CMK (cell line): ENCODE measurements at places on chromosomes 13 and 19.

DNA sequence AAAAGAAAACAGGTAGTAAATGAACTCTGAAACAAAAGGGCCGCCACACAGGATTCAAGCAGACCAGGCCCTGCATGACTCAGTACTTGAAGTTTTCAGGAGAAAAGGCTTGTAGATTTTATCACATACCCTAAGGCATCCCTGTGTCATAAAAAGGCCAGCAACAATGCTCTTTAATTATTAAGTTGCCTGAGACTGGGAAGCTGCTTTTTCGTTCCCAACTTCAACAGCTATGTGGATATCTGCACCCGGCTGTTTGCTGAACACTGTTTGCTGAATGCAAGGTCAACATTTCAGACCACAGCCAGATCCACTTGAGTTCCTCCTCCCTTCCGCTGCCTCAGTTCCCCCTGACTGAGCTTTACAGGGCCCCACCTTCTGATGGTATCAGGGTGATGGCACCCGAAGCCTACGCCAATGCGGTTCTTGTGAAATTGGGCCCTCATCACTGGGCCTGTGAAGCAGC lies 6.1 kb upstream of the ECH1 start:
- DNase-seq: no peak

GRCh38 chr19:55157064-55157908 lies at the start of gene TNNI3:
TSS of gene TNNI3 (minus strand) at chr19:55157732. CDS start at chr19:55157589, 143 bp downstream.
- DNase-seq: no peak

DNA sequence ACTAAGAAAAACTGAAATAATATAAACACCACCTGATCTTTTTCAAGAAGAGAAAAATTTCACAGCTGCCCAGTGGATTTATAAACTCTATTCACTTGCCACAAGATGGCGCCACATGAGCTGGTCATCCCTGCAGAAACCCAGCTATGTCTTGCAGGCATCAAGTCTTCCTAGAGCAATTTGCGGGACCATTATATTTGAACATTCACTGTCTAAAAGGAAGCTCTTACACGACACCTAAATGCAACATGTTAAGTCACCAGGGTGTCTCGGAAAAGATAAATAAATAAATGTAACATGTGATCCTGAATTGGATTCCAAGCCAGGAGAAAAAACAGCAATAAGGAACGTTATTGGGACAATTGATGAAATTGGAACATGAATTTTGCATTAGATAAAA lies 20.3 kb upstream of the AKT2 start:
- DNase-seq: peak; percentile 76

GRCh38 chr19:46474211-46474610 lies 2.8 kb upstream of the PNMA8A start:
- DNase-seq: no peak

DNA sequence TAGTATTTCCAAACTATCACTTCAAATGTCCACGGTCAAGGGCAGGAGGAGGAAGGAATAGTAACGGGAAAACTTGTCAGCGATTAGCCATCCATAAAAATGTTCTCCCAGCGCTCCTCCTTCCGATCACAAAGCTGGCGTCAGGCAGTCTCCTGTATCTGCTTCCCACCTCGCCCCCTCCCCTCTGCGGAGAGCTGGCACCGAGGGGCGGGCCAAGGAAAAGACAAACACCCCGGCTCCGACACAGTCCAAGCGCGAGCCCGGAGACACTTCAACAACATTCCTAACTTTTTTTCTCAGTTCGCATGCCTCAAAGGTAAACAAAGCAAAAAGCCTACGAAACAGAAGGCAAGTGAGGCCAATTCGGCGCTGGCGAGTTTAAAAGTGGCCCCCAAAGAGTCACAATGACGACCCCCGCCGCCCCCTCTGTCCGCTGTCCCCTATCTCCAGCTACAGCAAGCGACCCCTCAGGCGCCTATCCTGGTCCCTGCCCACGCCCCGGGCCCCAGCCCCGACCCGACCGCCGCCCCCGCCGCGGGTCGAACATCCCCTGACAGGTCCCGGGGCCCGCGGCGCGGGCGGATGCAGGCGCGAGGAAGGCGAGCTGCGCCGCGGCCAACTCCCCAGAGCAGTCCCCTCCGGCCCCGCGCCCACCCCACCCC lies 736 bp downstream of the SMAD9 start:
- DNase-seq: no peak

DNA sequence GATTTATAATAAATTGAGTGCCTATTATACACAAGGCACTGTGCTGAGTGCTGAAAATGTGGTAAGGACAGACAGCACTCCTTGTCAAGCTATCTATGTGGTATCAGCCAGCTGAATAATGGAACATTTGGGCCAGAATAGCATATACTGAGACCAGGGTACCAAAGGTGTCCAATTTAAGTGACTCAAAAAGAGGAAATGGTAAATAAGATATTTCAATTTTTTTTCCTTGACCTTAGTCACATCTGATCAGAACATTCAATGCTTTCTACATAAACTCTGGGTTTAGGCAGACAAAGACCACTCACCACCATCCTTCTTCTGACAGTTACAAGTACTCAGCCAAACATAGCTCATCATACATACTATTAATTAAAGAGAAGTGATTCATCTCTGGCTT lies 43.2 kb downstream of the RCBTB2 start:
- no peak for DNase-seq

- no peak for DNase-seq
These were observed 16.2 kb downstream of the MCF2L start for GRCh38 chr13:112984954-112985802.

DNA sequence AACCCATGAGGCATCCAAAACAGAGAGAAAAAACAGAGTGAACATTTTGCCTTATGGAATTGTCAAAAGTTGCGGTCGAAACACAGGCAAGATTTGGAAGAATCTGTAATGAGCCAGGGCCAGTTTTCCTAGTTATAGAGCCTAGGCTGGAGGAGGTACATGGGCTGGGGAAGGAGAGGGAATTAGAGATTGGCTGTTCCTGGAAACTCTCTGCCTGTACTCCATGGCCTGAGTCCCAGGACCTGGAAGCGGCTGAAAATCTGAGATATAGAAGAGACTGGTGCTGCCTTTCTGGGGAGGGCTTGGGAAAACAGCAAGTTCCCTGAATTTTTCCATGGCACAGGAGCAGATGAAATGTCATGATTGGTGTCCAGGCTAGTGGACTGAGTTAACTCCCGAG lies 122.8 kb upstream of the KLF12 start:
- no peak for DNase-seq

- no peak for DNase-seq
These were observed 35.8 kb upstream of the TM9SF2 start for GRCh38 chr13:99465454-99465853.

DNA sequence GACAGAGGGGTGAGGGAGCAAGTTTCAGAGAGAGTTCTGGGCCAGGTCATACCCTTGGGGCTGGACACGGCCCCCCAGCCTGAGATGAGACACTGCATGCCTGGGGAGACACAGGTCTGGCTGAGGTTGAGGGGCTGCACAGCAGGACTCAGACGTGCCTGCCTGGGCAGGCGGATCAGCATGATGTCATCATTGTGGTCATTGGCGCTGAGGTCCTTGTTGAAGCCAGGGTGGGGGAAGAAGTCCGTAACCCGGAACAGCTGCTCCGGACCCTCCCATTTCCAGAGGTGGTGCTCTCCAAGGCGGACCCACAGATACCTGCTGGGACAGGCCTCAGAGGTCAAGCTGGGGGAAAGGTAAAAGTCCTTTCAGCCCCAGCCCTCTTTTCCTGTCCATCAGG lies 5.0 kb upstream of the KLK8 start:
- DNase-seq: no peak

GRCh38 chr13:63425131-63425530 lies 2009.5 kb upstream of the PCDH20 start:
- no peak for DNase-seq

- DNase-seq: no peak
These were observed 23.1 kb downstream of the SIAH3 start for GRCh38 chr13:45828256-45828968.

DNA sequence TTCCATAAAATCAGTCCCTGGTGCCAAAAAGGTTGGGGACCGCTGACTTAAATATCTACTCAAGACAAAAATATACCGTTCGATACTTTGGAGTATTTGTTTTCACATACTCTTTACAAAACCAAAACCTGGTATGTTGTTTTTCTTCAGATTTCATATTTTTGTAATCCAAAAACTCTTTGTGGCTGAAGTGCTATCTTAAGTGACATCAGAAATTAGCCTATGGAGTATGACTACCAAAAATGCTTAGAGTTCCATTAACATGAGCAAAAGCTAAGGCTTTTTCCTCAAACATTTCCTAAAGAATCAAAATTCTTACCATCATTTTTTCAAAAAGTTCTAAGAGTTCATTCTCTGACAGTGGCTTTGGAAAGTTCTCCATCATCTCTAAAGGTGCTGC lies 52.0 kb downstream of the DIAPH3 start:
- DNase-seq: no peak

- DNase-seq: no peak
These were observed 523.9 kb upstream of the PCDH9 start for GRCh38 chr13:67754012-67754411.

DNA sequence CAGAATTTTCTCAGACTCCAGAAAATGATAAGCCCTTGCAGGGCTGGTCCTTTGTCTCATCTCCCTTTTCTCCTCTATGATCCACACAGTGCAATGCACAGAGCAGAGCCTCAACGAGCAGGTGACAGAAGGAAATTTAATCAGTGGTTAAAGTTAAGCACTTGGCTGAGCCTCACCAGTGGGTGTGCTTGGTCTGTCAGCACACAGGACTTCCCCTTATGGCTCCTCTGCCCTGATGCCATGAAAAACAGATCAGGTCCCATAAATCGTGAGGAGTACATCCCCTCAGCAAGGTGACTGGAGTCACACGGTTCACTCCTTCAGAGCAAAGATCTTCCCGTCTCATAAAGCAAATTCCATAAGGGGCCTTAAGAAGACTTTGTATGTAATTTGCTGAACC lies 818.2 kb downstream of the UQCRFS1 start:
- DNase-seq: no peak

DNA sequence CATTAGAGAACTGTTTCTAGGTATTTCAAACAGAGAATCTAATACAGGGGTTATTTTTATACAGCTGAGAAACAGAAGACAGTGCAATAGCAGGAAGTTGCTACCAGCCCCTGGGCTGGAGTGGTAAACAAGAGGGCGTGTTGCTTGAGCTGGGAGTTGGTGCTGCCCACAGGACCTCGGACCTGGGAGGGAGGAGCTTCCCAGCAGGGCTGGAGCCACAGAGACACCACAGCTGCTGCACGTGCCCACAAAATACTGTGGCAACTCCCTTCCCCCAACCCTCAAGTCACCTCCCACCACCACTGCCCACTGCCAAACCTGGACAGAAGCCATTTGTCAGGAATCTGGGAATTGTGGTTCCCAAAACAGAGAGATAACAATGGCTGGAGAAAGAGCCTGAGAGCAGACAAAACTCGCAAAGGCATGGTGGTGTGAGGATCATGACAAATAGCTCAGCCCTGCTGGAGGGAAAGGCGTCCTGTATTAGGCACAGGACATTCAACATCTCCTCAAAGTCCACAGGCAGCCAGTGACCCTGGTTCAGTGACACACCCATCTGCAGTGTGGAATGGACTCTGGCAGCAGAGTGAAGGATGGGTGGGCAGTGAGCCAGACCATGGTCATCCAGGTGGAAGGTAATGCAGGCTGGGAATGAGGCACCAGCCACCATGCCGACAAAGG lies 57.2 kb downstream of the SPATA13 start:
- DNase-seq: no peak

DNA sequence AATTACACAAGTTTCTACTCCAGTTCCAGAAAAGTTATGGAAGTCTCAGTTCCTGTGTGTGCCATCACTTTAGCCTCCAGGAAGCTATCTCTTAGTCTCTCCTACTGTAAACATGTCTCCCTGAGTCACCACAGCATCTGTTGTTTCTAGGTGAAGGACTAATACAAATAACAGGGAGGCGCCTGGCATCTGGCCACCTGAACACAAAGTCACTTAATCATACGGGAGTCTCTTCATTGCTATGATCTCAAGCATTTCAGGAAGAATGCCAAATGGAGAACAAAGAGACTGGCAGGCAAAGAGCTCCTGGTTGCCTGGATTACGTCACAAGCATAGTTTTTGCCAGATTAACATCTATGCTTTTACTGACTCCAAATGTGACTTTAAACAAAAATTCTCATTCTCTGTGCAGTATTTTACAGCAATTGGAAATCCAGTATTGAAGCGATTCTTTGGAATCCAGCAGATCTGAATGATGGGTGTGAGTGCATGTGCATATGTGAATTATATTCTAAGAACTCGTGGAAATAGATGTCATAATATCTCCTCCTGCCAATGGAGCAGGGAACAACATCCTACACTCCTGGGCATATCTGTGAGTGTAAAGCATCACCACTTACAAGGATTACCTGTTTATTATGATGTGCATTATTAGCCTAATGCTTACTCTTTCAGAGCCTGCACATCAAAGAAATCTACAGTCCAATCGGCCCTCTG lies 572.8 kb downstream of the PCDH9 start:
- DNase-seq: no peak
